ENCODE measurements at places on chromosomes 5 and 9. TPM values are rescaled to one million over a fixed set of nuclear protein-coding genes. Genes with fewer than 3 reads are reported as not detected.
A peak's percentile ranks its signal among the peaks of the same experiment; 100 is the strongest.

DNA sequence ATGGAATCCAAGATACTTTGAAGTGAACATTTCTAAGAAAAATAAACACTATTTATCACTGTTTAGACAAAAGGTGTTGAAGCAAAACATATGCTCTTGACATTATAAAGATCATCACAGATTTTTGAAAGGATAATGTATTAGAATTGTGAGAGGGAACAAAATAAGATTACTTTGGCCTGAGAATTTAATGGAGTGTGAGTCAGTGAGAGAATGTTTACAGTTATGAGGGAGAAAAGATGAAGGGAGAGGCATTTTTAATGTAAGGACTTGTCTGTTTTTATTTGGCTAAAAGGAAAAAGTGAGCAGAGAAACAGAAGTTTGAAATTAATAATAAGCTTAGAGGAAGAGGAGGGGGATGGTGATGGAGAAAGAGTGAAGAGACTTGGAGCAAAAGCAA is 1010.1 kb downstream of the EFNA5 start:
- H3K27me3 ChIP-seq = no peaks in the 10 kb centered on the region
- DNase-seq = no peak
- H3K36me3 ChIP-seq = no peaks in the 10 kb centered on the region
- H3K4me3 ChIP-seq = no peak overlapping the region
- no peaks in the 10 kb centered on the region for H3K4me1 ChIP-seq
- no peak overlapping the region for H3K27ac ChIP-seq

The CCL27 gene
- not detected for total RNA-seq

- no peaks in the 10 kb centered on the region for H3K36me3 ChIP-seq
- H3K4me1 ChIP-seq = peaks cover 65% of the 10 kb centered on the region
- no peak overlapping the region for H3K4me3 ChIP-seq
- no peaks in the 10 kb centered on the region for H3K27me3 ChIP-seq
- no peak for DNase-seq
These were observed 5.4 kb upstream of the ANXA1 start for GRCh38 chr9:73146111-73146815.

GRCh38 chr5:69527128-69527770 is 32.7 kb upstream of the GTF2H2C start:
- no peaks in the 10 kb centered on the region for H3K27me3 ChIP-seq
- H3K4me1 ChIP-seq = peaks cover 43% of the 10 kb centered on the region
- peak overlapping the region; percentile 36 for H3K4me3 ChIP-seq
- no peak for DNase-seq
- H3K36me3 ChIP-seq = peaks cover 7% of the 10 kb centered on the region
- H3K27ac ChIP-seq = peak overlapping the region; percentile 84

DNA sequence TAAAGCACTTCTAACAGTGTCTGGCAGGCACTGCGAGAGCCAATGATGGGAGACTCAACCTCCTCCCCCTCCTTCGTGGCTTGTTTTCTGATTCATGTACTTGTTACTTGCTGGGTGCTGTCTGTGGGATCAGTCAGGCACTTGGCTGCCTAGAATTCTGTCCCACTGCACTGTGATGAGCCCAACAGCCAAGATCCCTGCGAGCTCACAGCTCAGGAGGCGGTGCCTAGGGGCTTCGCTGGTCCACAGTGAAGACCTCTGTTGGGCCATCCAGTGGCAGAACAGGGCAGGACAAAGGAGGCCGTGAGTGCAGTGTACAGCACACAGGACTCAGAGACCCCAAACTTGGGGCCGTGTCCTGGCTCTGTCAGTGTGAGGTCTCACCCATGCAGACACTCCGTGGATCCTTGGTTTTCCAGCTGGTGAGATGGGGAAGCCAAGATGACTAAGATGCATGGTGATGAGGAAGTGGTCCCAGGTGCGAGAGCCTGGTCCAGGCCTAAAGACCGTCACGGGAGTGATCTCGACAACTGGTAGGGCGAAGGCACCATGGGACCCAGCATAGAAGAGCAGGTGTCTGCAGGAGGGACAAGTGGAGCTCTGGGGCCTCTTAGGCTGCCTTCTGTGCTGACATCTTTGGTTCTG is 19.5 kb downstream of the MYMK start:
- H3K27me3 ChIP-seq = no peaks in the 10 kb centered on the region
- no peak overlapping the region for H3K4me3 ChIP-seq

- no peak overlapping the region for H3K4me3 ChIP-seq
- no peak overlapping the region for H3K27ac ChIP-seq
- H3K36me3 ChIP-seq = no peaks in the 10 kb centered on the region
These were observed 164.9 kb downstream of the AP3B1 start for GRCh38 chr5:78129597-78129996.

GRCh38 chr9:130664251-130665028 is at the start of gene PRDM12:
Gene PRDM12 (plus strand): TSS chr9:130664594. CDS start chr9:130664654, 60 bp downstream.
- no peaks in the 10 kb centered on the region for H3K4me1 ChIP-seq
- H3K36me3 ChIP-seq = no peaks in the 10 kb centered on the region
